Amniotic epithelial cell (primary cell): ENCODE measurements at places on chromosomes 7 and 10.

GRCh38 chr7:68629-69028 is 123.7 kb upstream of the FAM20C start:
- peak; percentile 74 for DNase-seq

- no peak for DNase-seq
Observed at GRCh38 chr7:43825391-43825808, 43.9 kb downstream of the MRPS24 start.

DNA sequence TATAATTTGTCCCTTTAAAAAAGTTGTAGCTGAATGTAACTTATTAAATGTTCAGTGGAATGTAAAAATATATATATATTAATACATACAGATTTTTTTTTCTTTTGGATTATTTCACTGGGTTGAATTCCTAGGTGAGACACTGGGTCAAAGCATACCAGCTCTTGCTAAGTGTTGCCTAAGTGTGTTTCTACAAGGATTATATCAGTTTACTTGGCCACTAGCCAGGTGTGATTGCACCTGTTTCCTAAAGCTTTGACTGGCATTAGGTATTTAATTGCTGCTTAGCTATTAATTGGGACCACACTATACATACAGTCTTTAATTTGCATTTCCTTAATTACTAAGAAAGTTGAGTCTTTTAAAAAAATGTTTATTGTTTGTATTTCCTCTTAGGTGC is 5.5 kb upstream of the ELOVL3 start:
- DNase-seq: no peak

DNA sequence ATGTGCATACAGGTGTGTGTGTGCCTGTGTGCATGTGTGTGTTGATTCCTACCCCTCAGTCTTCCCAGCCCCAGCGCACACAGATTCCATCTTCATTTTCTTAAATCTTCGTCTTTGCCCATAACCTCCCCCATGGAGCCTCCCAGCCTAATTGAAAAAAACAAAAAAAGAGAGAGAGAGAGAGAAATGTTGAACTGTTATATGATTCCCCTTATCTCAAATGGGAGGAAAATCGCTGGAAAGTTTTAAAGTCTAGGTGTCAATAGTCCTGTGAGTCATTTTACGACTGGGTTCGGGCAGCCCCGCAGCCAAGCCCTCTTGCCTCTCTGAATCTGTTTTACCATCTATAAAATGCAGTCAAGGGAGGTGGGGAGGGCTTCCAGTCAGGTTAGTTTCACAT is 60.9 kb downstream of the SPOCK2 start:
- DNase-seq: peak; percentile 69

DNA sequence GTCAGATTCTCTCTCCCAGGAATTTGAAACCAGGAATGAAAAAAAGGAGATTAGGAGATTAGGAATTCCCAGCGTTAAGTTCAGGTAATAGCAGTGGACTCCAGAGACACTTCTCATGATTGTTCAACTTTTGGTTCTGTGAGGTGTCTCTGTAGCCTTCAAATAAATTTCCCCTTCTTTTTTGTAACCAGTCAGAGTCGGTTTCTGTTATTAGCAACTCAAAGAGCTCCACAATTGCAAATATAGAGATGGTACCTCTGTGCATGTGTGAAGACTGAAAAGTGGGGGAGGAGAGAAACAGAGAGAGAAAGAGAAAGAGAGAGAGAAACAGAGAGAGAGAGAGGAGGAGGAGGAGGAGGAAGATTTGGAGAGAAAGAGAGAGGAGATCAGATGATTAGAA is 112.8 kb upstream of the STEAP1B start:
- DNase-seq: no peak

- no peak for DNase-seq
Observed at GRCh38 chr10:35887685-35888084, 245.6 kb upstream of the FZD8 start.
